ENCODE measurements at places on chromosomes 7 and 10. TPM values are rescaled to one million over a fixed set of nuclear protein-coding genes. Genes with fewer than 3 reads are reported as not detected.

Gene SDK1
- total RNA-seq = 10.9 TPM

Gene ZNF862
- 15.9 TPM for total RNA-seq

Gene SORCS1
- total RNA-seq = not detected

Gene DGKI
- 15.3 TPM for total RNA-seq

Gene MARCHF5
- 35.3 TPM for total RNA-seq

Gene ADRA2A
- 0.17 TPM for total RNA-seq

Gene NME8
- total RNA-seq = not detected

Gene HIBADH
- 20.6 TPM for total RNA-seq

GRCh38 chr10:114064151-114065048, 20.7 kb downstream of the ADRB1 start:
- no peak for DNase-seq
- H3K27me3 ChIP-seq = no peaks in the 10 kb centered on the region
- H3K4me3 ChIP-seq = no peak overlapping the region
- no peaks in the 10 kb centered on the region for H3K36me3 ChIP-seq

- peak overlapping the region; percentile 50 for H3K27ac ChIP-seq
- no peaks in the 10 kb centered on the region for H3K4me1 ChIP-seq
- no peaks in the 10 kb centered on the region for H3K27me3 ChIP-seq
- H3K4me3 ChIP-seq = no peak overlapping the region
- no peak for DNase-seq
- peaks cover 39% of the 10 kb centered on the region for H3K36me3 ChIP-seq
Measured at GRCh38 chr7:5231811-5232484, 41.9 kb downstream of the WIPI2 start.

GRCh38 chr7:99469381-99470065, 3.2 kb upstream of the ZNF789 start:
- H3K27me3 ChIP-seq = no peaks in the 10 kb centered on the region
- DNase-seq = no peak
- H3K4me3 ChIP-seq = no peak overlapping the region
- H3K36me3 ChIP-seq = peaks cover 2% of the 10 kb centered on the region
- no peak overlapping the region for H3K27ac ChIP-seq

DNA sequence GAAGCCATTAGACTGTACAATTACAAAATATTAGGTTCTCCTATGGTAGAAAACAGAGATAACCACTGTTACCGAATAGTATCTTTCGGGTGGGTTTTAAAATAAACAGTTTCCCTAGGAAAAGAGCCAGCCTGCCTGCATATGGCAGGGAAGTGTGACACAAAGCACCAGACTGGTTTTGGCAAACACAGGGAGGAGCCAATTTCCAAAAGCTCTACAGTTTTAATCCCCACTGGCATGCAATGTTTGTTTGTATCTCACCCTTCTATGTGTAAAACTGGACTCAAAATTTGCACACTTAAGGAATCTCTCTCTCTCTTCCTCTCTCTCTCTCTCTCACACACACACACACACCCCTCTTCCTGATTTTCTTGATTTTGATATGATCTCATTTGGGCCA, 261.7 kb downstream of the ETV1 start:
- H3K4me1 ChIP-seq = peaks cover 3% of the 10 kb centered on the region
- DNase-seq = no peak
- no peaks in the 10 kb centered on the region for H3K27me3 ChIP-seq
- no peak overlapping the region for H3K27ac ChIP-seq
- H3K36me3 ChIP-seq = no peaks in the 10 kb centered on the region
- no peak overlapping the region for H3K4me3 ChIP-seq

DNA sequence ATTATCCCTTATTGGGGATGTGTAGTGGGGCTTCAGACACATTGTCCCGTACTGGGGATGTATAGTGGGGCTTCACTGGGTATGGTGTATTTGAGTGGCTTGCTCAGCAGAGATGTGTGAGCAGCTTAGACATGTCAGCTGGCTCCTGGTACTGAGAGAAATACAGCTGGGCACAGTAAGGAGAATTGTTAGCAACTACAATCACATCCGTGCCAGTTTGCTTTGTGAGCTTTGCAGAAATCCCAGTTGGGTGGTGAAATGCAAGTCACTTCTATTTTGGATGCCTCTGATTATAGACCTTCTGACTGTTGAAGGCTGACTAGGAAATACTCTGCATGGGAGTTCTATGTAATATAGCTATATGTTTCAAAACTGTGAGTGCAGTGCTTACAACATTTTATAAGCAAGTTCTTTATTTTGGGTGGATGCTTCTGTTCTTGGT, 10.8 kb downstream of the CCNY start:
- no peak for DNase-seq

- H3K27ac ChIP-seq = no peak overlapping the region
- no peak overlapping the region for H3K4me3 ChIP-seq
- H3K27me3 ChIP-seq = peaks cover 8% of the 10 kb centered on the region
- no peak for DNase-seq
- H3K36me3 ChIP-seq = no peaks in the 10 kb centered on the region
Measured at GRCh38 chr10:116408719-116409118, 18.9 kb upstream of the PNLIPRP3 start.

DNA sequence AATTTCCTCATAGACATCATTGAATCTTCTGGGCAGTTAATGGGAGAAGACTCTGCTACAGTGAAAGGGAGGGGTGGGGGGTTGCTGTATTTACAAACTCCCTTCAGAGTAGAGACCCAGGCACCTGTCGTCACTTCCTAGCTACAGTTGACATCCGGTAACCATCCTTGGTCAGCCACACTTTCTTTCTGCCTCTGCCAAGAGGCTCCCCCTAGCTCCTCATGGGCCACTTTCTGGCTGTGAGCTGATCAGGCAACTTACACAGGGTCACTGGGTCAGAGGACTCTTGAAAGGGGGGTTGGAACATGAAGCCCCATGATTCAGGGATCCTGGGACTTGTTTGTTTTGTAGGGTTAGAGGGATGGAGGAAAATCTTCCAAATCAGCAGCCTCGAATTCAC, 1.2 kb downstream of the TECPR1 start:
- H3K4me1 ChIP-seq = peaks cover 27% of the 10 kb centered on the region
- H3K4me3 ChIP-seq = peak overlapping the region; percentile 96
- H3K27ac ChIP-seq = no peak overlapping the region

GRCh38 chr10:103802081-103802480, 53.3 kb downstream of the SH3PXD2A start:
- no peak overlapping the region for H3K4me3 ChIP-seq
- H3K36me3 ChIP-seq = no peaks in the 10 kb centered on the region
- H3K4me1 ChIP-seq = peaks cover 15% of the 10 kb centered on the region
- peaks cover 4% of the 10 kb centered on the region for H3K27me3 ChIP-seq
- DNase-seq = no peak
- no peak overlapping the region for H3K27ac ChIP-seq

GRCh38 chr10:1762076-1762475, 24.8 kb upstream of the ADARB2 start:
- no peaks in the 10 kb centered on the region for H3K36me3 ChIP-seq
- DNase-seq = no peak
- no peak overlapping the region for H3K4me3 ChIP-seq
- H3K27ac ChIP-seq = no peak overlapping the region
- no peaks in the 10 kb centered on the region for H3K4me1 ChIP-seq

- no peak overlapping the region for H3K4me3 ChIP-seq
- H3K27me3 ChIP-seq = peaks cover 13% of the 10 kb centered on the region
- no peak overlapping the region for H3K27ac ChIP-seq
- no peak for DNase-seq
Measured at GRCh38 chr7:116122972-116123595, 87.3 kb upstream of the TES start.

DNA sequence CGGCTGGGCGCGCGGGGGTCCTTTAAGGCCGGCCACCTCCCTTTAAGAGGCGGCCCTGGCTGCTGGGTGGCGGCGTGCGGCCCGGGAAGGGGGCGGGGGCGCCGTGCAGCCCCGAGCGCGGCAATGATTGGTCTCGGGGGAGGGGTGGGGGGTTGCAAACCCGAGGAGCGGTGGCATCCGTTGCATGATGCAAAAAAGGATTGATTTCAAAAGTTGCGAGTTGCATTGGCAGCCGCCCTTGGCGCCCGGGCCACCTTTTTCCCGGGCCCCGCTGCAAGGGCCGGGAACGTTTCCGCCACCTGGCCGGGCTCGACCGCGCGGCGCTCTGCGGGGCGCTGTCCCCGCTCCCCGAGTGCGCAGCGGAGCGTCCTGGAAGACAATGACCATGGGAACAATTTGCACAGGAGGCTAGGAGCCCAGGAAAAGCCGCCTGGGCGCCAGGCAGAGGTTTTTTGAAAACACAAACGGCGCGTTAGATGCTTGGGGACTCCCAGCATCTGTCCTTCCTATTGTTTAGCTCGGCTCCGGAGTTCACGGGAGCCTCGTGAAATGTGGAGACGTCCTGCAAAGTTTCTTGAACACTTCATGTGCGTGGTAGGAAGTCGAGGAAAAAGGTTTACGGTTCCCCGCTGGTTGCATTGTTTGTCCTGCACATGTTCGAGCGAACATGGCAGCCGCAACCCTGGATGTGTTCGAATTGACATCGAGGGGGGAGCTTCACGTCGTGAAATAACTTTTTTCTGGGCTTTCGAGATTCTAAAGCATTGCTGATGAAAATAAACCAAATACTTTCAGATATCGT, at the start of gene SEPHS1:
Gene SEPHS1, minus strand, starts transcription at position 78 of the 802 bp plus-strand sequence. CDS start 3,343 bp downstream, outside the sequence.
- H3K4me1 ChIP-seq = peaks cover 40% of the 10 kb centered on the region
- no peak for DNase-seq
- peaks cover 2% of the 10 kb centered on the region for H3K36me3 ChIP-seq
- H3K27me3 ChIP-seq = peaks cover 25% of the 10 kb centered on the region
- peak within 1 kb of the TSS; percentile 93 for H3K27ac ChIP-seq
- H3K4me3 ChIP-seq = peak within 1 kb of the TSS; percentile 87

DNA sequence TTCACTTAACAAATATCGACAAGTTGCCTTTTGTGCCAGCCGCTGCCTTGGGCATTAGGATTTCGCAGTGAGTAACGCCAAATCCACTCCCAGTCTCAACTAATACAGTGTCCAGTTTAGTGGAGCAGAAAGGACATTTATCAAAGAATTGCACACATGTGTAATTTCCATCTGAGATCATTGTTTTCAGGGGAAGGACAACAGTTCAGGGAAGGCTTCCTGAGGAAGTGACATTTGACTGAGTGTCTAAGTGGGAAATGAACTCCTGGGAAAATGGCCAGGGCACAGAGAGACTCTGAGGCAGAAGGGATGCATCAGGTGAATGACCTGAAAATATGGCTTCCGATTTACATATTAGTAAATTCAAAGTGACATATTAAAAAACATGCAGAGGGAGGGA, 89.4 kb downstream of the ITGA8 start:
- no peak overlapping the region for H3K27ac ChIP-seq
- H3K27me3 ChIP-seq = no peaks in the 10 kb centered on the region
- H3K4me3 ChIP-seq = no peak overlapping the region
- DNase-seq = no peak
- peaks cover 2% of the 10 kb centered on the region for H3K4me1 ChIP-seq

DNA sequence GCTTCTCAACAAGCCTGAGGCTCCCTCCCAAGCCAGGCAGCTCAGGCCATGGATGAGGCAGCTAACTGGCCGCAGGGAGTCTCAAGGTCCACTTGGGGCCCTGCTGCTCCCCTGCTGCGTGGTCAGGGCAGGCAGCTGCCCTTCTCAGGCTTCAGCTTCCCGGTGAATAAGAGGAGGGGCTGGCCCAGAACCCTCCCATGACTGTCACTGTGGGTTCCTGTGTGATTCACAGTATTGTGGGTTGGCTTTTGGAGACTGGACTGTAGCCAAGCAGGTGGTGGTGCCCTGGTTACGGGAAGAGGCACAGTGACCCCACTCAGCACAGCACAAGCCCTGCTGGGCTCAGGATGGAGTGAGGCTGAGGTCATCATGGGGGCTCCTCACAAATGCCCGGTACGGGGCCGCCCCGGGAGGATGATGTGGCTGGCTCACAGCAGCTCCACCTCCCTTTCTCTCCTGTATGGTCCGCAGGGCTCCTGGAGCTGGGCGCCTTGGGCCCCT, 189.8 kb downstream of the HECW1 start:
- peaks cover 11% of the 10 kb centered on the region for H3K4me1 ChIP-seq
- no peak overlapping the region for H3K27ac ChIP-seq
- peak overlapping the region; percentile 25 for H3K4me3 ChIP-seq
- peaks cover 11% of the 10 kb centered on the region for H3K27me3 ChIP-seq
- no peak for DNase-seq
- no peaks in the 10 kb centered on the region for H3K36me3 ChIP-seq

GRCh38 chr7:105894131-105894530, 17.7 kb upstream of the ATXN7L1 start:
- no peaks in the 10 kb centered on the region for H3K4me1 ChIP-seq
- no peak for DNase-seq
- H3K27ac ChIP-seq = no peak overlapping the region
- H3K4me3 ChIP-seq = no peak overlapping the region
- peaks cover 4% of the 10 kb centered on the region for H3K36me3 ChIP-seq
- H3K27me3 ChIP-seq = no peaks in the 10 kb centered on the region

- peaks cover 16% of the 10 kb centered on the region for H3K27me3 ChIP-seq
- H3K4me1 ChIP-seq = no peaks in the 10 kb centered on the region
- DNase-seq = no peak
Measured at GRCh38 chr7:112573302-112574039, 92.7 kb downstream of the LSMEM1 start.
